ENCODE measurements at places on chromosomes 11 and 22.

- no peak for DNase-seq
These were observed 10.7 kb upstream of the SERPING1 start for GRCh38 chr11:57586711-57587245.

DNA sequence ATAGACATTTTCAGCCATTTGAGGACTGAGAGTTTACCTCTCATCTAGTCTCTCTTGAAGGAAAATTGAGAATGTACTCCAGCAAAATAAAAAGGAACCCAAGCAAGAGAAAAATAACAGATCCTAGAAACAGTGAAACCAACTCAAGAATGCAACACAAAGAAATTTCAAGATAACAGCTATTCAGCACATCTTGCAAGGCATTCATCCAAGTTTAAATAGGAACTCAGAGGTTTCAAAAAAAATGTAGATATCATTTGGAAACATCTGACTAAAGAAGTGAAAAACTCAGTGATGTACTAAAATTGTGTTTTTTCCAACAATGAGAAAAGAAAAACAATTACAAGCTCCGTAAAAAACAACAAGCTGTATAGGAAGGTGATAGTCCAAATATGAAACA, 76.4 kb downstream of the TMEM135 start:
- DNase-seq: no peak

- no peak for DNase-seq
These were observed 632.9 kb downstream of the LRRC4C start for GRCh38 chr11:40826601-40827000.

- DNase-seq: no peak
These were observed 10.7 kb upstream of the FAM118A start for GRCh38 chr22:45298934-45299505.

DNA sequence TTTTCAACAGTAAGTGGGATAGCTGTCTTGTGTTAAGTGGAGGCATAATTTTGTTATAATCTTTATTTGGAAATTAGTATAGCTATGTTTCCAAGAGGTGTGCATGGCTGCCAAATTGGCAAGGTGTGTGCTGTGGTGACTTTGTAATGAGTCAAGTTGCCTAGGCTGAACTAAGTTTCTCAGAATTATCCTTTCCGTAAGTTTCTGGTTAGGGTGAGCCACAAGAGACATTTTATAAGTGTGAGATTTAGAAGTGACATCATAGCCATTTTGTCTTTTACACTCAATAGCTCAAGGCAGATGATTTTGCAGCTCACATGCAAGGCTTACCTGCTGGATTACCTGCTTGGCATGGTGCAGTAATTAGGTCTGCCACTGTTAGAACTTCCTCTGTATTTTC, 90.3 kb downstream of the C11orf87 start:
- no peak for DNase-seq

DNA sequence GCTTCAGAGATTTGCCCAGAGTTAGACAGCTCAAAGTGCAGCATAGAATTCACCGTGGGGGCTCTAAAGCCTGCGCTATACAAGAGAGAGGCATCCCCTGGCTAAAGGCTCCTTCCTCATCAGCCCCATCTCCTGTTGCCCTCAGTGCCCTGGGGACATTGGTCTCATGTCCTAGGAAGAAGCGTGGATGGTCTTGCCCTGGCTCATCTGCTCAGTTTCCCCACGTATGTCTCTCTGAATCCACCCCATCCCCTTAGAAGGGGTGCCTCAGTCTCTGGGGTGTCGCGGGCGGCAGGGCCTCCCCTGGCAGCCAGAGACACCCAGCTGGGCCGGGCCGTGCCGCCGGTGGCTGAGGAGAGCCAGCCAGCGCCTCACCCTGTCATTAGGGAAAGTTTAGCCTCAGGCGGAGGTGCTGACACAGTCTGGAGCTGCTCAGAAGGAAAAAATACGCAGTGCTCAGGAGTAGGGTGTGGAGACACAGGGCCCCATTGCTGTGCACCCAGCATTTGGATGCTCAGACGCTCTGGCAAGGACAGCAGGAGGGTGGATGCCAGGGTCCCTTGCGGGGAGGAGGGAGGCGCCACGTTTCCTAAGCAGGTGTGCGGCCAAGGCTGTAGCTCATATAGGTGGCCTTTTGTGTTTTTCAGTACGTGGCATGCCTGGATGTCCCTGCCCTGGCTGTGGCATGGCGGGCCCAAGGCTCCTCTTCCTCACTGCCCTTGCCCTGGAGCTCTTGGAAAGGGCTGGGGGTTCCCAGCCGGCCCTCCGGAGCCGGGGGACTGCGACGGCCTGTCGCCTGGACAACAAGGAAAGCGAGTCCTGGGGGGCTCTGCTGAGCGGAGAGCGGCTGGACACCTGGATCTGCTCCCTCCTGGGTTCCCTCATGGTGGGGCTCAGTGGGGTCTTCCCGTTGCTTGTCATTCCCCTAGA, 1.3 kb downstream of the SLC39A13 start:
- DNase-seq: no peak

DNA sequence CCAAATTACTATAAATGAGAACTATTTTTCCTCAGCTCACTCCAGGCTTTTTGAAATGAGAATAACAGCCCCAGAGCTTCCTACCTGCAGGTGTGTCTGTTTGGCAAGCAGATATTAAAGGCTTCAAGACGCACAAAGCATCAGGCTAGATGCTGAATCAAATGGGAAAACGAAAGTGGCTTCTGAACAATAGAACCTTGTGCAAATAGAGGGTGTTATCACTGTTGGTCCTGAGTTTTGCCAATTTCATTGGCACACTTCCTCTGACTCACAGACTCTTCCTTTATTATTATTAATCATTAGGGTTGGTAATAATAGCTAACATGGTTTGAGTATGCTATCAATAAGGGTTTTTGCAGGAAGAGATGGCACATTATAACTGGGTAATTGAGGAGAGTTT, 13.4 kb downstream of the SYT13 start:
- DNase-seq: no peak

DNA sequence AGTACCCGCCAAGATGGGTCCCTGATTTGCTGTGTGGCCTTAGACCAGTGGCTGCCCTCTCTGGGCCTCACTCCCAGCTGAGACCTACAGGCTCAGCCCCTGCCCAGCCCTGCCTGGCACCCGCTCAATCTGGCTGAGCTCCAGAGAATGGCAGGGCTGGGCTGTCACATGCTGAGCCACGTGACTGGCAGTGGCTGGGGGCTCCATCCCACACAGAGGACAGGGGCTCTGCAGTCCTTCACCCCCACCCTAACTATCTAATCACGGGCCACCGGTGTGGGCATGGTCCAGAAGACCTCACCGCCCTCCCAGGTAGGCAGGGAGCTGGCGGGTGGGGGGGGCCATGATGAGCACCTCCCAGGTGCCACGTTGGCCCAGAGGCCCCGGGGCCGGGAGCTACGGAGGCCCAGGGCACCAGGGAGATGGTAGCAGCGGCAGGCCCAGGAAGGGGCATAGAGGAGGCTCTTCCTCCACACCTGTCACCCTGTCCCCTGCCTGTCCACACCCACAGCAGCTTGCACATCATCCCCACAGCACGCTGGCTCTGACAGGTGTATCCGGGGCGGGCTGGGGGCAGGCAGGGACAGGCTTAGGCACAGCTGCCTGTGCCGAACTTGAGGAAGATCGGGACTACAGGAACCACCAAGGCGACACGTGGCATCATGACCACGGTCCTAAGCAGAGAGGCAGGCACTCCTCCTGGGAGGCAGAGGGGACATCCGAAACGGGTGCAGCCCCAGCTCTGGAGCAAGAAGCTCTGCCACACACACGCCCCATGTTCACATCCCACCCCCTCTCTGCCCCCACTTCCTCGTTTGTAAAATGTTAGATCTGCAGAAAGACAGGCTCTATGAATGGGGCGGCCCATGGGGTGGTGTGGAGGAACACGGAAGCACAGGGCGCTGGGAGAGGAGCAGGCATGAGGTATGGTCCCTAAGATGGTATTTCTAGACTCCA, 1.5 kb upstream of the ALDH3B1 start:
- peak; percentile 92 for DNase-seq

- no peak for DNase-seq
These were observed 243.2 kb upstream of the ZC3H12C start for GRCh38 chr11:109849946-109850345.

DNA sequence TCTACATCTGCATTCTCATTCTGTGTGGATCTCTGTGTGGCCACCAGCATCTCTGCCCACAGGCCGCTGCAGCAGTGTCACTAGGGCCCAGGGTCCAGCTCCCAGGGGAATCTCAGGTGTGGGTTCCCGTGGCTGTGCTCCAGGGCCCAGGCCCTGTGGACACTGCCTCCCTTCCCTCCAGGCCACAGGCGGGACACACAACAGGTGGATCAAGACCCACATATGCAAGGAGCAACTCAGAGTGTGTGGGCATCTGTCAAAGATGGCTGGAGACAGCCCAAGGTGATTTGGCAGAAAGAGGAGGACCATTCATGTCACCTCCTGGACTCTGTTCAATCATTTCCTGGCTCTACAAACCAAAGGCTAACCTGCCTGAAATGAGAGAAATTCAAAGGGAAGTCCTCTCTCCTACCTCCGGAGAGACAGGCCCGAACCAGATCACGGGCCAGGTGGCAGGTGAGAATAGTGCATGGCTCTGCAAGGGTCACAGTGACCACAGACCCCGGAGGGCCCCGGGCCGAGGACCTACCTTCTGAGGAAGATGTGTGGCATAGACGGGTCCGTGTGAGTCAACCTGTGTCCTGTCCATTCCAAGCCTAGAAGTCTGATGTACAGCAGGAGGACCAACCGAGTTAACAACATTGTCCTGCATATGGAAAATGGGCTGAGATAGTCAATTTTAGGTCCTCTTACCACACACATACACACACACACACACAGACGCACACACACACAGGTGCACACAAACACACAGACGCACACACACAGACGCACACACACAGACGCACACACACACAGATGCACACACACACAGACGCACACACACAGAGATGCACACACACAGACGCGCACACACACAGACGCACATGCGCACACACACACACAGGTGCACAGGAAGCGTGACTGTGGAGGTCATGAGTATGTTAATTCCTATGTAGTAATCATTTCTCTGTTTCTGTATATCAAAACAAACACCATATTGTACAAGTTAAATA, 1068.5 kb downstream of the BRD1 start:
- no peak for DNase-seq

GRCh38 chr11:61928606-61929005, 11.2 kb upstream of the RAB3IL1 start:
- DNase-seq: no peak

DNA sequence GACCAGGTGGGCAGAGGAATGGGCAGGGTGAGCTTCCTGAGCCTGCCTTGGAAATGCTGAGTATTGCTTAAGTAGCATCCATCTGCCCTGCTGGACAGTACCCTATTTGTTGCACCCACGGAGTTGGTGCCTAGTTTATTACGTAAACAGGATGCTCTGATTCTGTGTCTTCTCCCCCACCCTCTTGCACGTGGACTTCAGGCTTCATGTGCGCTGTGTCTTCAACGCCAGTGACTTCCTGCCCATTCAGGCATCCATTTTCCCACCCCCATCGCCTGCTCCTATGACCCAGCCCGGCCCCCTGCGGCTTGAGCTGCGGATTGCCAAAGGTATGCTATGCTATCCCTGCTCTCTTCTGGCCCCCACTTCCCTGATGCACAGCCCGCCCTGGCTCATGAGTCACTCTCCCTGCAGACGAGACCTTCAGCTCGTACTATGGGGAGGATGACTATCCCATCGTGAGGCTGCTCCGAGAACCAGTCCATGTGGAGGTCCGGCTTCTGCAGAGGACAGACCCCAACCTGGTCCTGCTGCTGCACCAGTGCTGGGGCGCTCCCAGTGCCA, 5.7 kb downstream of the ZP1 start:
- no peak for DNase-seq

GRCh38 chr11:64210301-64211020, 3.9 kb downstream of the FERMT3 start:
- DNase-seq: no peak

DNA sequence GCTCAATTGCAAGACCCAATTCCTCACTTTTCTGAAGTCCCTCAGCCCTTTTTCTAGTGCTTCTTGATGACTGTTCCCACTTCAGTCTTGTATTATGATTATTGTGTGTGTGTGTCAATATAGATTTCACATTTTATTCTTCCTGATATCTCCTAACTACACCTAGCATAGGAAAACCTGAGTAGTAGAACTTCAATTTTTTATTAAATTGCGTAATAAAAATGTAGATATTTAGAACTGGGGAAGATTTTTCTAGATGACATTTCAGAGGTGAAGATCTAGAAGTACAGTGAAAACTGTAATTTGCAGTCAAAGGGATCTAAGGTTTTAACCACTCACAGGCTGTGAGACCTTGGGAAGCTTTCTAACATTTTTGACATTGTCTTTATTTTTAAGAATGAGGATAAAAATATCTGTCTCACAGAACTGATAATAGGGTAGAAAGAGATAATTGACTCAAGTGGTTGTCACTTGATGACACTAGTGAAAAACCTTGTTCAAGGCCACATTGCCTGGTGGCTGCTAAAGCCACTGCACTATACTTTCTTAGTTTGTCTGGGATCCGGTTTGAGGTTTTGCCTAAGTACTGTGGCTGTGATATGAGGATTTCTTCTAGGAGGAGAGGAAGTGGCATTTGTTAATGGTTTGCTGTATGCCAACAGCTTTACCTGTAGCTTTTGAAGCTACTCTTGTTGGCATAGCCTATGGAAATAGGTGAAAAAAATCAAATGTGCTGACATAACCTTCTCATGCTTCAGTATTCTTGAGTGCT, 32.2 kb upstream of the SESN3 start:
- DNase-seq: no peak

- no peak for DNase-seq
These were observed 83.5 kb downstream of the C22orf31 start for GRCh38 chr22:28978158-28978557.

DNA sequence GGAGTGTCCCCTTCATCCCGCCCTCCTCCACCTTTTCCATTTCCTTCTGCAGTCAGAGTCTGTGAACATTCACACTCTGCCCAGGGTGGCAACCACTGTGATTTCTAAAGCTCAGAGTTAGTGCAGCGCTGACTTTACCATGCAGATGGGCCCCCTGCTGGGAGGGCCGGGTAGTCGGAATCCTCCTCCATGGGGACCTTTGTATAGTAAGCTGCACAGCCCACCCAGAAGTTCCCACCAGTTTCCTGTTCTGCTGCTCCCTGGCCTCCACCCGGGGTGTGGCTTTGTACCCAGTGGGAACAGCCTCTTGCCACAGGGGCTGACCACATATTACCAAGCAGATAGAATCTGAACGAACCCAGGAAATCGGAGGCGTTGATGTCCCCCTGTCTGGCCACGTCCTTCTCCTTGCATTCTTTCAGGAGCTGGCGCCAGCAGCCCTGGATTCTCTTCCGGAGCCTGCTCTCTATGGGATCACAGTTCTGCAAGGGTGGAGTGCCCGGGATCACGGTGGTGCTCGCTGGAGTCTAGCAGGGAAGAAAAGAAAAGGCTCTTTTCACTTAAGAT, 125.3 kb downstream of the MPPED1 start:
- no peak for DNase-seq

GRCh38 chr11:117064275-117064674, 34.0 kb downstream of the SIK3 start:
- no peak for DNase-seq
